ENCODE measurements at places on chromosomes 12 and 14.

- no peak for DNase-seq
- H3K27ac ChIP-seq = no peak overlapping the region
- no peaks in the 10 kb centered on the region for H3K36me3 ChIP-seq
- no peaks in the 10 kb centered on the region for H3K4me1 ChIP-seq
- no peak overlapping the region for H3K4me3 ChIP-seq
Measured at GRCh38 chr12:22687361-22688076, 62.5 kb downstream of the ETNK1 start.

DNA sequence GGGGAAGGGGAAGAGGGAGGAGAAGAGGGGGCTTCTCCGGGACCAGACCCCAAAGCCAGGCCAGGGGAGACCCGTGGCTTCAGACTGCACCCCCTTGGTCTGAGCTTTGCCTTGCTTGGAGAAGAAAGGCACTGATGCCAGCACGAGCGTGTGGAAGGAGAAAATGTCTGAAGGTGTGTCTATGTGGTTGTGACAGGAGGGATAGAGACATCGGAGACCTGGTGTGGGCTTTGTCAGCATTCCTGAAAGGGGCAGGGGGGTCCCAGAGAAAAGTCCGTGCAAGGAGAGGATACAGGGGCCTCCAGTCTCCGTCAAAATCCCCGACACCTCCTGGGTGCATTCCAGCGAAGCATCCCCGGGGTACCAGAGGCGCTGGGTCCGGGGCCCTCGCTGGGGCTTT, 139.0 kb upstream of the LHX5 start:
- H3K27ac ChIP-seq = no peak overlapping the region
- H3K27me3 ChIP-seq = peaks cover 59% of the 10 kb centered on the region
- no peaks in the 10 kb centered on the region for H3K4me1 ChIP-seq
- no peak for DNase-seq

- no peaks in the 10 kb centered on the region for H3K4me1 ChIP-seq
- no peak for DNase-seq
- H3K27me3 ChIP-seq = no peaks in the 10 kb centered on the region
Measured at GRCh38 chr12:62581288-62582064, 114.8 kb downstream of the MON2 start.

- no peaks in the 10 kb centered on the region for H3K27me3 ChIP-seq
- no peak overlapping the region for H3K4me3 ChIP-seq
- H3K27ac ChIP-seq = no peak overlapping the region
- H3K4me1 ChIP-seq = no peaks in the 10 kb centered on the region
- H3K36me3 ChIP-seq = no peaks in the 10 kb centered on the region
Measured at GRCh38 chr14:81571437-81571836, 37.8 kb upstream of the SEL1L start.

DNA sequence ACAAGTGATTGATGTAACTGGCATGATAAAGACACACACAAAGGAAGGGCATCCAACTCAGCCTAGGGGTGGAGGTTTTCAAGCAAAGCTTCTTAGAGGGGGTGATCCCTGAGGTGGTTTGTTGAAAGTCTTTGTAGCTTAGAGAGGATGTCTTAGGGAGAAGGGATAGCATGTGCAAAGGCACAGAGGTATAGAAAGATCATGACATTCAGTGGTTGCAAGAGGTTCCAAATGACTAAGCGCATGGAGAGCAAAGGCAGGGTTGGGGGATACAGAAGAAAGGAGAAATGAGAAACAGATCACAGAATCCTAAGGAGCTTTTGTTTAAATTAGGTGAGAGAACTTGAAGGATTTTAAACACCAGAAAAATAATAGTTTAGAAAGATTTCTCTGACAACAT, 5.2 kb upstream of the CCT2 start:
- no peak for DNase-seq
- peaks cover under 1% of the 10 kb centered on the region for H3K36me3 ChIP-seq
- no peaks in the 10 kb centered on the region for H3K4me1 ChIP-seq
- H3K4me3 ChIP-seq = no peak overlapping the region
- no peaks in the 10 kb centered on the region for H3K27me3 ChIP-seq
- no peak overlapping the region for H3K27ac ChIP-seq

DNA sequence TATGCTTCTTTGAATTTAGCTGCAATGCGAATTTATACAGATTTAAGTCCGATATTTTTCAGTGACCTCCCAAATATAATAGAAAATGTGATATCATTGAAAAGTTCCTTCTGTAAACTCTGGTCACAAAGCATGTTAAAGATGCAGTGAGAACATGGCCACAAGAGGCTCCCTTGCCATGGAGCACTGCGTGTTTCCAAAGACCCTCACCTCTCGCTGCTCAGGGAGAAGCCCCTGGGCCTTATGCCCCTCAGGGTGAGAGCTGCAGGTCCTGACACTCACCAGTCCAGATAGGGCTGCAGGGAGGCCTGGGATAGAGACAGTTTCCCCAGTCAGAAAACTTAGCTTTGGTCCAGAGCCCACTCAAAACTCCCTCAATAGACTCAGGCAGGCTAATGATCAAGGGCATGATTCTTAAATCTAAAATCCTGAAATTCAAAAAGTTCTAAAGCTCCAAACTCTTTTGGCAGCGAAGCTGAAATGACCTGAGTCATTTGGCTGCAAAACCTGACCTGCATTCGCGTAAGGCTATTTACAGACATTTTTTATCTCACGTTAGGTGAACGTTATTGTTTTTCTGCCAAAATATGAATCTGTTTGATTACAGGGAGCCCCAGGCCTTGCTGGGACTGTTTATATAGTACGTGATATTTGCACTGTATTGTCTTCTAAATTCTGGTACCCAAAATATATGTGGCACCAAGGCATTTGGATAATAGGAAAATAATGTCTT, 67.8 kb downstream of the CAPZA3 start:
- DNase-seq = no peak
- H3K4me3 ChIP-seq = no peak overlapping the region
- H3K4me1 ChIP-seq = no peaks in the 10 kb centered on the region
- no peak overlapping the region for H3K27ac ChIP-seq

- peaks cover 11% of the 10 kb centered on the region for H3K27me3 ChIP-seq
- H3K4me1 ChIP-seq = no peaks in the 10 kb centered on the region
- no peak for DNase-seq
Measured at GRCh38 chr12:131315601-131316000, 361.9 kb downstream of the ADGRD1 start.

DNA sequence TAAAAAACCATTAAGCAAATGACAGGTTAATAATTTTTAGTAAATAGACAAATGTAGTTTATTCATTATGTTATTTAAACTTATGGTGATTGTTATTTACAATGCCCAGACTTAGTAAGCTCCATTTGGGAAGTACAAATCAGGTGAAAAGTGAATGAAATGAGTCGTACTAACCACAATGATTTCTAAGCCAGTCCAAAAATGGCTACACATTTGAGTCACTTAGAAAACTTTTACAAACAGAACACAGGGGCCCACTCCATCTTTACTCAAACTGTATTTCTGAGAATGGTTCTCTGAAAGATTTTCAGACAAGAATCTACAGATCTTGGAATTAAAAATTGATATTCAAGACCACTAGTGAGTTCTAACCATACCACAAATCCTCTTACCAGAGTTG, 653.3 kb upstream of the MIS18BP1 start:
- no peak for DNase-seq
- H3K36me3 ChIP-seq = no peaks in the 10 kb centered on the region
- H3K4me1 ChIP-seq = no peaks in the 10 kb centered on the region
- H3K4me3 ChIP-seq = no peak overlapping the region

- no peaks in the 10 kb centered on the region for H3K27me3 ChIP-seq
- peaks cover 9% of the 10 kb centered on the region for H3K4me1 ChIP-seq
- DNase-seq = no peak
- H3K36me3 ChIP-seq = no peaks in the 10 kb centered on the region
- H3K27ac ChIP-seq = peak overlapping the region; percentile 97
- H3K4me3 ChIP-seq = peak overlapping the region; percentile 71
Measured at GRCh38 chr12:13198876-13199275, 2.4 kb downstream of the EMP1 start.

- no peak overlapping the region for H3K4me3 ChIP-seq
- no peaks in the 10 kb centered on the region for H3K36me3 ChIP-seq
- no peak for DNase-seq
- H3K4me1 ChIP-seq = no peaks in the 10 kb centered on the region
- no peak overlapping the region for H3K27ac ChIP-seq
- no peaks in the 10 kb centered on the region for H3K27me3 ChIP-seq
Measured at GRCh38 chr12:57775563-57776246, 3.3 kb downstream of the EEF1AKMT3 start.

DNA sequence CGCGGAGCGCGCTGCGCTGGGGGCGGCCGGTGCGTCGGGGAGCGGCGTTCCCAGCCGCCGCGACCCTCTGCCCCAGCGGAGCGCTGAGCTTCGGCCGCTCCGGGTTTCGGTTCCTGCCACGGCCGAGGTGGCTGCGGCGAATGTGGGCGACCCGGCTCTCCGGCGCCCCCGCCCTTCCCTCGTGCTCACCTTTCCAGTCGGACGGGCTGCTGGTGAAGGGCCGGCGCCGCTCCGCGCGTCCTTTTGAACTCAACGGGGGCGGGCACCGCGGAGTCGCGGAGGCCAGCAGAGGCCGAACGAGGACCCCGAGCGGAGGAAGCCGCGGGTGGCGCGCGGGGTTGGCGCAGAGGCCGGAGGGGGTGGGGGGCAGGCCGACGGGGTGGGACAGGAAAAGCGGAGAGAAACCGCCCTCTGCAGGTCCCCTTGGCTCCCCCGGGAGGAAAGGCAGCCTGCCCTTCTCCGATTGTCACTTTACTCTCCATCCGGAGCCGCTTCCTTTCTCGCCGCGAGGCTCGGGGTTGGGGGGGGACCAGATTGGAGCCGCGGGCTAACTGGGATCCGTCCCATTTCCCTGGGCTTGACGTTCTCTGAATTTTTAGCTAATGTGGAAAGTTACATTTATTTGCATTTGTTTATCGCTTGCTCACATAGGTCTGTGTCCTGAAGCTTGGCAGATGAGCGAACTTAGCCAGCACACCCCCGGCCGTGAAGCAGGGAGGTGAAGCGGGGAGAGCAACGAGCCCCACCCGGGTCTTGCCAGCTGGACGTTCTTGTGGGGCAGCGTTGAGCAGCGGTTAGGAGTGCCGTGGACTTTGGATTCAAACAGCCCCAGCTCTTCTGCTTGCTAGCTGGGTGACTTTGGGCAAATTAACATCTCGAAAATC, at the start of gene SMAGP:
Gene SMAGP (minus strand): TSS at position 349 of the 884 bp plus-strand sequence. CDS start 1,137 bp downstream, outside the sequence.
- no peaks in the 10 kb centered on the region for H3K36me3 ChIP-seq
- peak within 1 kb of the TSS; percentile 90 for H3K4me3 ChIP-seq
- DNase-seq = peak; percentile 69
- H3K27me3 ChIP-seq = no peaks in the 10 kb centered on the region
- H3K4me1 ChIP-seq = no peaks in the 10 kb centered on the region

Measured in breast epithelium (tissue), 4 donors.